Thoracic aorta (tissue), 2 donors: ENCODE measurements at places on chromosomes 5 and 9.

GRCh38 chr5:100803397-100803796, 99.7 kb downstream of the ST8SIA4 start:
- no peak for DNase-seq

- DNase-seq: no peak
Observed at GRCh38 chr9:69888856-69889585, 68.4 kb downstream of the CFAP95 start.

GRCh38 chr5:10452768-10453331, 11.2 kb downstream of the ROPN1L start:
- no peak for DNase-seq

GRCh38 chr9:89149726-89150125, 28.9 kb downstream of the SHC3 start:
- no peak for DNase-seq

GRCh38 chr9:125987420-125987819, 240.2 kb downstream of the PBX3 start:
- no peak for DNase-seq

GRCh38 chr5:14379739-14380497, 201.7 kb upstream of the OTULINL start:
- DNase-seq: no peak
